ENCODE measurements at places on chromosomes 12 and 14.

DNA sequence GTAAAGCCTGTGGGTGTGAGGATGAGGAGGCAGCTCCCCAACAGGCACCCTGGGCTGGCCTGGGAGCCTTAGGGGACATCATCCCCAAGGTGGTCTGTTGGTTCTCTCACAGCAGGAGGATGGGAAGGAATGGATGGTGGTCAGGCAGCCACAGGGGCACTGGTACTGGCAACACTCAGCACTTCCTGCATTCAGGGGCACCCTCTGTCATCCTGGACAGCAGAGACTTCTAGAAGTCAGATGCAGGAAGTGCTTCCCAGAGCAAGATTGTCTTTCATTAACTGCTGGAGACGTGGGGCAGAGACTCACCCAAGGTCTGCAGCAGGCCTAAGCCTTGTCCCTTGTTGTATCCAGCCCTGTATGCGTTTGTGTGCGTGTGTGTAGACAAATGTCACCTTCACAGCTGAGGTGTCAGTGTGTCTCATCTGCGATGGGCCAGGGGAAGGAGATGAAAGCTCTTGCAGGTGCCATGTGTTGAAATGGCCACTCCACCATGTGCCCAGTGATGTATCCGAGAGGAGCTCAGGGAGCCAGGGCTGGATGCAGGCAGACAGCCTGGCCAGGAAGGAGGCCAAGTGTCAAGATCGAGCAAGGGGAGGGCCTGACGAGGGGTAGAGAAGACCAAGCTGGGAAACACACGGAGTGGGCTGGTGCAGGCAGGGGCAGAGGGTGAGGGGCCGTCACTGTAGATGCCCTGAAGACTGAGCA is 85.1 kb downstream of the PITPNM2 start:
- no peak for DNase-seq

DNA sequence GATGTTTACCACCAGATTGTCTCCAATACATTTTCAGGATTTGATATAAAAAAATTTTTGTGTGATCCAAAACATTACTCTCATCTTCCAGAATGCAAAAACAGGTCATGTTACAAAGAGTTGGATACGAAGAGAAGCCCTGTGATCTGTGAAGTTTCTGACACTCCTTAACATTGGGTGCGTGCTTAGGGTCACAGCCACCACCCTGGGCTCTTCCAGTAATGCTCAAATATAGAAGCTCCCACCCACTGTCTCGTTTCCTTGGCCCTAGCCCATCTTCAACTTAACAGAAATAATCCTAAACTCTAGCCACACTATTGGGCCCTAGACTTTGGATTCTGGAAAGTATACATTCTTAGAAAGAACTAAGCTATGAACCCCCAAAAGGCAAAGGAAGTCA is 32.9 kb upstream of the HSP90B1 start:
- DNase-seq: no peak

- DNase-seq: no peak
These were observed 245.9 kb downstream of the FOXN3 start for GRCh38 chr14:89171168-89171567.

DNA sequence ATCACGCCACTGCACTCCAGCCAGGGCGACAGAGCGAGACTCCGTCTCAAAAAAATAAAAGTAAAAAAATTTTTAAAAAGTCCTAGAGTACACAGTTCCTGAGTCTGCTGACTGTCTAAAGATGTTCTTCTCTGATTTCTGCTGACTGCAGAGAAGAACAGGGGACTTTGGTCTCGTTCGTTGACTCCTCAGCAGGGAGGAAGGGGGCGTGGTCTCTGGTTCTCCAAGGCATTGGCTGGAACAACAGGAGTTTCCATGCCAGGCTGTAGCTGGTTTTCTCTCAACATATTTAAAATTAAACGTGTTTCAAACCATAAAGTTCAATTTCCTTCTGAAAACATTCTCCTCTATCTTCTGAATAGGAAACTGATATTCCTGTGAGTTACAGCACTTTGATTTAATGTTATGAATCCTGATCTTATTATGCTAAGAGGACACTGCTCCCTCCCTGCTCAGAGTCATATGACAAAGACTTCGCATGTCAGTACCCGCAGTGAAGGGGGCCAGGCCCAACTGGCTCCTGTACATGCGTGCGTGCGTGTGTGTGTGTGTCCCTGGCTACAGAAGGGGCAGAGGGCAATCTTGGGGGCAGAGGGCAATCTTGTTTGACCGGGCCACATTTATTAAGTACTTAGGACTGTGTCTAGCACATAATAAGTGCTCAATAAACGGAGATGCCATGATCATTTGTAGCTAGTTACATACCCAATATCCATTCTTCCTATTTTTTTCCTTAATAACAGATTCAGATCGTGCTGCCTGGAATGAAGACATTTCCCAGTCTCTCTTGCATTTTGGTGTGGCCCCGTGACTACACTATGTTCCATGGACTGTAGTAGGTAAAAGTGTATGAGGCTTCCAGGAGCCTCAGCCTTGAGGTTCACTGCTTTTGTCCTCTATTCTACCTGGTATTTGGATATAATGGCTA is 16.5 kb upstream of the HNF1A start:
- no peak for DNase-seq

DNA sequence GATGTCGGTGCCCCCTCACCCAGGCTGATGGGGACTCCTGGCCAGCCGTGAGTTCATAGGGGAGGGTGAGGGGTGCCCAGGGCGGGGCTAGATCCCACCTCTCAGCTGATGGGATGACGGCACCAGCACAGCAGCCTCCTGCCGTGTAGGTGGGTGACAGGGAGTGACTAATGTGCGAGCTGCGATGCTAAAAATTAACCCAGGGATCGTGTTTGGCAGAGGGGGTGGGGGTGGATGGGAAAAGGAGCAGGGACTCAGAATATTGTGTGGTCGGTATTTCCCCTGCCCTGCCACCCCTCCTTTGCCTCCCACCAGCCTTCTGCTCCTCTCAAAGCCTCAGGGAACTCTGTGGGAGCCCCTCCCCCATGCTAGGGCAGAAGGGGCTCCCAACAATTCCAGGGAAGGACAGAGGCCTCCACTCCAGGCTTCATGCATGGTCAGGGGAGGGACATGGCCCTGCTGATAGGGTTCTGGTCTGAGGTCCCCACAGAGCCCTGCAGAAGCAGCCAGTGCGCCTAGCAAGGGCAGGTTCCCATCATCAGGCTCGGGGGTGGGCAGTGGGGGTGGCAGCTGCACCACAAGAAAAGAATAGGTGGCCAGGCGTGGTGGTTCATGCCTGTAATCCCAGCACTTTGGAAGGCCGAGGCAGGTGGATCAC is 12.5 kb downstream of the TAMALIN start:
- no peak for DNase-seq

- DNase-seq: no peak
These were observed 212.8 kb downstream of the CACNA1C start for GRCh38 chr12:2265461-2266167.

GRCh38 chr14:55867311-55867710 is 250.9 kb upstream of the PELI2 start:
- no peak for DNase-seq

DNA sequence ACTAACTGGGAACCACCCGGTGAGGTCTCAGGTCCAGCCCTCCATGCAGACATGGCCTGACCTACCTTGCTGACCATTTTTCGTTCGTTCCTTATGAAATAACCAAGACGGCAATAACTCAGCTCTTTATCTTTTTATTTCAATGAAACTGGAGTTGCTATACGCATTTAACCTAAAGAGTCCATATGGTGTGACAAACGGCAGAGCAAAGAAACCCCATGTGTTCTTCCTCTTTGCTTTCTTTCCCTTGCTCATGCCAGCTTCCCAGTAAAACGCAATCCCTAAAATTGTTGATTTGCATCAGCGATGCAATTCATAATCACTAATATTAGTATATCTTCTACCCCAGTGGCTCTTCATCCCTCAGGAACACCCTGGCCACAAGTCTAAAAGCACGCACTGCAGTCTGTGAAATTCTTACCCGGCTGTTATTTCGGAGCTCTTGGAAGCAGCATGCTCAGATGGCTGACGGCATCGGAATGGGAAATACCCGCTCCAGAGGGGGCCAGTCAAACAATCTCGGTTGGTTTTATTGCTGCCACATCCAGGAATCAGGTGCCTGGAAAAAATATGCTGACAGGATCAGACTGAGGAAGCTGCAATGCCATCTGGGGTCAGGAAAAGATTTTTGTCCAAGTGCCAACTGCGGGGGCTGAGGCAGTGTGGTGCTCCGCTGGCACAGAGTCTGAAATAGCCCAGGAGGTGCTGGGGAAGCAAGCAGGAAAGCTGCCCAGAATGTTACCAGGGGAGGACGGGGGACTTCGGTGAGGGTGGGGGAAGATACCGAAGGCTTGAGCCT is 28.2 kb upstream of the KCNA1 start:
- no peak for DNase-seq
